Prostate gland (tissue), 2 donors: ENCODE measurements at places on chromosomes 5 and 9. TPM values are rescaled to one million over a fixed set of nuclear protein-coding genes. Genes with fewer than 3 reads are reported as not detected.

DNA sequence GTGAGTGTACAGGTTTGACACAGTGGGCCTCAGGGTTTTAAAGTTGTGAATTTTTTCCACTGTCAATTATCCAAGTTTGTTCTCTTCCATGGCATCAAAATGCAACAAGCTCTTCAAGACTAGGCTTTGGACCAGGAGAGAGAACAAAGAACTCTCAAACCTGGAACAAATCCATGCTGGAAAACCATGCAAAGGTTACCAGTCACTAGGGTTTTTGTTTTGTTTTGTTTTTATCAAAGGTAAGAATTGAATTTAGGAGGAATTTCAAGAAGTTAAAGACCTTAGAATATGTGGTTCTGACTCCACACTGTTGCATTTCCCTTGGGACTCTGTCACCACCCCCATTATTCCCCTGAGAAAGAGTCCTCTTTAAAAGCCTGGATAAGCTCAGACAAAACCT lies 191.1 kb upstream of the PIK3R1 start:
- DNase-seq, result no peak

GRCh38 chr9:21995006-21995665 lies 545 bp downstream of the CDKN2B-AS1 start:
- DNase-seq, result peak; percentile 38

DNA sequence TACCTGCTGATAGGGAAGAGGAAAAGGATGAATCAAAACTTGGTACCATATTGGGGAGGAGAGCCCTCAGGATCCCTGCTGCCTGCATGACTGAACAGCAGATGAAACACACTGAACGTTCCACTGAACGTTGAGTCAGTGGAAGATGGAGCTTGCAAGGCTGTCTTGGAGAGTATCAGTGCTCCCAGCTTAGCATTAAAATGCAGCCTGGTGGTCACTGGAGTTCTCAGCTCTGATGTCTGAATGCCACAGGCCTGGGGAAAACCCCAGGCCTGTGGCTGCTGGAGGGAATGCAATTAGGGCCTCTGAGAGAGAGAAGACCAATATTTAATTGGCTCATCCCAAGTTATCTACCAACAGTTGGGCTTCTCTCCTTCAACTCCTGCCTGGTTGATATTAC lies 54.5 kb downstream of the PDE4D start:
- no peak for DNase-seq

DNA sequence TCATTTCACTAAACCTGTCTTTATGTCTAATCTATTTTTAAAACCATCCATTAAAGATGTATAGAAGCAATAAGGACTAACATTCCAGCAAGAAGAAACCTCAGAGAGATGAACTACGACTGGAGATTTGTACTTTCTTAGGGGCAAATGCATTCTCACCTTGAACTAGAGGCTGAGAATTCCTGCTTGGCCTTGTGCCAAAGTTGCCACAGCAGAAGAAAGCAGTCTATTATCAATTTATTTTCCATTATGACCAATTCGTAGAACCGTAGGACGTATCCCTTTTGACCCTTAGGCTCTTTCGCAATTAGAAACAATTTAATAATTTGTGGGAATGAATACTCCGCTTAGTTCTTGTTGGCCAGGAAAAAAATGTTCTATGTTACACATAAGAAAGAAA lies 1647.4 kb upstream of the CDH9 start:
- no peak for DNase-seq

GRCh38 chr5:23763170-23763569 lies 255.8 kb downstream of the PRDM9 start:
- no peak for DNase-seq

- DNase-seq, result no peak
These were observed 63.9 kb downstream of the EPB41L4A start for GRCh38 chr5:112355058-112355685.

DNA sequence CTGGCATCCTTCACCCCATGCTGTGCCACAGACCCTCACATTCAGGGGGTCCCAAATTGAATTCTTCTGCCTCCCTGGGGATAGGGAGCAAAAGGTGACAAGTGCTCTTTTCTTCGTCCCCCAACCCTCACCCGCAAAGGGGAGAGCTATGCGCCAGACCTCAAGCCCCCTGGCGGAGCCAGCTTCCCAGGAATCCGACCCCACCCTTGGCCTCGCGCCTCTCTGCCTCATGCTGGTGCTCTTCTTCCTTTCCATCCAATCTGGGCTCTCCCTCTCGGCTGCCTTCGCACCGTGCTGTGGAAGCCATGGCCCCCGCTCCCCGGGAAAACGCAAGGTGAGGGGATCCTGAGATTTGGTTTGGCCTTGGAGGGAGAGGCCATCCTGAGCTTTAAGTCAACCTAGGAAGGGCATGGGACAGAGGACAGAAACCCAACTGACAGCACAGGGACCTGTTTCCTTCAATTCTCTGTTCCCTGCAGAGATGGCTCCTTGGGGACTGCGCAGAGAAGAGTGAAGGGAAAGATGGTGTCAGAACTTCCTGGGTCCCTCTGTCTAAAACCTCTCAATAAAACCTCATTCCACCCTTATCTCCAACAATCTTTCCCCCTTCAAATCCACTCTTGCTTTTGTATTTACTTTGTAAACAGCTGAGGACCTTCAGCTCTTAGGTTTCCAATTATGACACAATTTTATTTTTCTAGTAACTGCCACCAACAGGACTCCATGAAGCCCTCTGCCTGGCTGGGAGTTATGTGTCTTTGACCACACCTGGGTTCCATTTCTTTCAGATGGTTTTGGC lies 36.3 kb upstream of the CRB2 start:
- DNase-seq, result no peak

Gene RHOBTB3
- total RNA-seq, result 134 TPM

Gene TUSC1
- 37.2 TPM for total RNA-seq

Gene CHSY3
- 0.09 TPM for total RNA-seq

Gene GLRA1
- total RNA-seq, result not detected
